CD8-positive, alpha-beta memory T cell (primary cell): ENCODE measurements at places on chromosomes 7 and 10. TPM values are rescaled to one million over a fixed set of nuclear protein-coding genes. Genes with fewer than 3 reads are reported as not detected.

SPDYE8 gene
- 0.16 TPM for polyA plus RNA-seq

CYP2E1 gene
- 0.68 TPM for polyA plus RNA-seq

NFKB2 gene
- polyA plus RNA-seq = 14.0 TPM

CRHR2 gene
- not detected for polyA plus RNA-seq

SAMD8 gene
- 5.9 TPM for polyA plus RNA-seq

IGFBP1 gene
- not detected for polyA plus RNA-seq

GATA3 gene
- 58.6 TPM for polyA plus RNA-seq

COL26A1 gene
- not detected for polyA plus RNA-seq

TUBAL3 gene
- not detected for polyA plus RNA-seq

MCM10 gene
- polyA plus RNA-seq = not detected
